ENCODE measurements at places on chromosomes 7 and 10.

DNA sequence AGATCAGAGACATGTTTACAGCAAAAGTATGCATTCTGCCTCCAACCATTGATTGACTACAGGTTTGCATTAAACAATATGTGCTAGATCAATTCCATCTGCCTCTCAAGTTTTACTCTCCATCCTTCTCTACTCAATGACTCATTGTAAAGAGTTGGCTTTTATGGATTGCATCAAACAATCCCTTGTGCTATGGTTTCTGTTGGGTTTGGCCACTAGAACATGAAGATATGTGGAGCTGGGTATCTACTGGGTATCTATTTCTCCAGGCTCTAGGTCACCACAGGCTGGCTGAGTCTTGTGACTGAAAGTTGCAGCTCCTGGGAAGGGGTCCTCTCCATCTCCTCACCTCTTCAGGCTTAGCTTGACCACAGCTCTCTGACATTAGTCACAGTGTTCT, 204.7 kb downstream of the DGKI start:
- DNase-seq: no peak

DNA sequence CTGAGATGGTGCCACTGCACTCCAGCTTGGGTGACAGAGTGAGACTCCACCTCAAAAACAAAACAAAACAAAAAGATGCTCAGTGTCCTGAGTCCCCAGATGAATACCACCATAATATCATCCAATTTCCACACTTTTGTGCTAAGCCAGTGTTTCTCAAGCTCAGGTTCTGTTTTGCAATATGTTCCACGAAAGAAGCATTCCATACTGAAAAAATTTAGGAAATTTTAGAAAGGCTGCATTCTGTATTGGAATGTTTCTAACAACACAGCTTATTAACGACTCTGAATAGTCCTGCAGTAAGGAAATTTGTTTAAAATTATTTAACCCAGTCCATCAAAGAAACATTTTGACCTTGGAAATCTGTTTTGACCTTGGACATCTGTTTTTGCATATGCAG, 142.4 kb downstream of the EPC1 start:
- DNase-seq: no peak

DNA sequence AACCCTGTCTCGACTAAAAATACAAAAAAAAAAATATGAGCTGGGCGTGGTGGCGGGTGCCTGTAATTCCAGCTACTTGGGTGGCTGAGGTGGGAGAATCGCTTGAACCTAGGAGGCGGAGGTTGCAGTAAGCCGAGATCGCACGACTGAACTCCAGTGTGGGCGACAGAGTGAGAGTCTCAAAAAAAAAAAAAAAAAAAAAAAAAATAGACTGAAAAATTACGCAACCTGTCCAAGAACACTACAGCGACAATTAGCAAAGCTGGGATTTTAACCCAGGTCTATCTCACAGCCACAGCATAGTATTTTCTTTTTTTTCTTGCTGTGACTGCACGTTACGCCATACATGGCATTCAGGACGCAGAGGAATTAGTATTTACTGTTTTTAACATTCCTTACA, 1.1 kb upstream of the RABGEF1 start:
- no peak for DNase-seq

DNA sequence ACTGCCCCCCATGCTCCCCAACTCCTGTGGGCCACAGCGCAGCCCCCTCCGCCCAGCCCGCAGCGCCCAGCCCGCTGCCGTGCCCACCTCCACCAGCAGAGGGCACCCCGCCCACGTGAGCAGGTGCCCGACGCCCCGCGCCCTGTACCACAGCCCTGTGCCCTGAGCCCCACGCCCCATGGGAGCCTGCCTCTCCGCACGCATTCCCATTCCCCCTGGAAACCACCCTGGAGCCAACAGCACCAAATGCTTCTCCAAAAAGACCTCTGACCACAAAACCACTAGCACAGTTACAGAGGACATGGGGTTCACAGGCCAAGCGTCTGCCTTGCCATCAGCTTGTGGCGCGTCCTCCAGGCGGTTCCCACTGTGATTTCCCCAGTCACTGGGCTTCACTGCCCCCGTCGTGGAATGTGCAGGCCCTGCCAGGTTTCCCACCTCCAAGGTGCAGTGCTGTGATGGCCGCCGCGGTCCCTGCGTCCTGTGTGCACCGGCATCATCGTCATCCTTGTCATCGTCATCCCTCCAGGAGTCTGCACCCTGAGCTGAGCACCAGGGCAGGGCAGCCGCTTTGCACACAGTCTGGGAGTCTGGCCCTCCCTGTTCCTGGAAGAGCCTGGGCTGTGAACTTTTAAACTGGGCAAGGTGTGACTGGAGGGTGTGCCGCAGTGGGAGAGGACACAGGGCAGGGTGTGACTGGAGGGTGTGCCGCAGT, 61.7 kb downstream of the PWWP2B start:
- peak; percentile 78 for DNase-seq

- no peak for DNase-seq
Measured at GRCh38 chr10:52903397-52903938, 130.9 kb upstream of the MBL2 start.

- DNase-seq: no peak
Measured at GRCh38 chr7:33825644-33826043, 79.7 kb upstream of the BMPER start.

DNA sequence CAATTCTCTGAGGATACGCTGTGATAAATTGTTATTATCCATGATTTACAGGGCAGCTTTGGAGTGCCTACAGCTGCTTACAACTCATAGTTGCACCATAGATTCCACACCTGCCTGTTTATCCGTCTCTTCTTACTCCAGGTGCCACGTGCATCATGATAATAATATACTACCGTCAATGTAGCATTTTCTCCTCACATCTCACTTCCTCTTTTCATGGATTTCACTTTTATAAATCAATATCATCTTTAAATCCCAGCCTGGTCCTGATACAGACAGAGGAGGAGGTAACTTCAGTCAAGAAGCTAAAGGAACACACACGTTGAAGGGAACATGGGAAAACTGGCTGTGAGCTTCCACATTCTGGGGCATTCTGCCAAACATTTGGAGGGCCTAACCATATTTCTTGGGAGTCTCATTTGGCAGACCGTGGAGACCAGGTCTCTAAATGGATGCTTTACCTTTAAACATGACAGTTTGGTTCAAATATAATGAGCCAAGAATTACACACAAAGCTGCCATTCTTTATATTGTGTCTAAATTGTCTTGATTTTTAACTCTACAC, 2.4 kb downstream of the CH25H start:
- no peak for DNase-seq

DNA sequence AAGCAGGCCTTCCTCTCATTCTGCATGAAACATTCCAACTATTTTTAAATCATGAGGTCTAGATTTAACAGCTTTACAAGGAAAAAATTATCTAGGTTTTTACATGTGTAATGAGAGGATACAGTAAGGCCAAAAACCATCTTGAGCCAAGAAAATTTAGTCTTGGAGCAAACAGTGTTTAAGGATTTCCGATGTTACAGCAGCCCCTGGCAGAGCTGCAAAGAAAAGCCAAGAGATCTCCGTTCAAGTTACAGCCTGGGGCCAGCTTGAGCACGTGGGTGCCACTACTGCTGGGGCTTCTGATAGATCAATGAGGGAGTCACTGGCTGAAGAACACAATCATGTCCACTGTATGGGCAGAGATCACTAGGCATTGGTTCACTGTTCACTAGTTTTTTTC, 156.2 kb downstream of the EVX1 start:
- no peak for DNase-seq
